ENCODE measurements at places on chromosomes 11 and 22.

- no peak for DNase-seq
These were observed 112.8 kb upstream of the CADM1 start for GRCh38 chr11:115616971-115617370.

GRCh38 chr11:75603791-75604736 lies 42.0 kb downstream of the SERPINH1 start:
- no peak for DNase-seq

DNA sequence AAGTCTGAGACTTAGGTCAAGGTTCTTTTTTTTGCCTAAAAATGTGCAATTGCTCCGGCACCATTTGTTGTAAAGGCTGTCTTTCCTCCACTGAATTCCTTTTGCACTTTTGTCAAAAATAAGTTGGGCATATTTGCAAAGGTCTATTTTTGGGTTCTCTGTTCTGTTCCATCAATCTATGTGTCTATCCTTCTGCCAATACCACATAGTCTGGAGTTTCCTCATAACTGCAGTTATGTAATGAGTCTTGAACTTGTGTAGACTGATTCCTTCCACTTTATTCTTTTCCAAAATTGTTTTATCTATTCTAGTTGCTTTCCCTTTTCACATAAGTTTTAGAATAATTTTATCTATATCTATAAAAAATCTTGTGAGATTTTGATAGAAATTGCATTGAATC lies 6.7 kb downstream of the KCNJ5 start:
- DNase-seq: no peak

GRCh38 chr11:60016881-60017280 lies at the start of gene OOSP4B:
Gene OOSP4B, plus strand, starts transcription at chr11:60017181.
- no peak for DNase-seq

GRCh38 chr11:78399136-78399535 lies 18.5 kb downstream of the GAB2 start:
- DNase-seq: no peak

- DNase-seq: no peak
These were observed 41.2 kb upstream of the SLC36A4 start for GRCh38 chr11:93238956-93239355.

DNA sequence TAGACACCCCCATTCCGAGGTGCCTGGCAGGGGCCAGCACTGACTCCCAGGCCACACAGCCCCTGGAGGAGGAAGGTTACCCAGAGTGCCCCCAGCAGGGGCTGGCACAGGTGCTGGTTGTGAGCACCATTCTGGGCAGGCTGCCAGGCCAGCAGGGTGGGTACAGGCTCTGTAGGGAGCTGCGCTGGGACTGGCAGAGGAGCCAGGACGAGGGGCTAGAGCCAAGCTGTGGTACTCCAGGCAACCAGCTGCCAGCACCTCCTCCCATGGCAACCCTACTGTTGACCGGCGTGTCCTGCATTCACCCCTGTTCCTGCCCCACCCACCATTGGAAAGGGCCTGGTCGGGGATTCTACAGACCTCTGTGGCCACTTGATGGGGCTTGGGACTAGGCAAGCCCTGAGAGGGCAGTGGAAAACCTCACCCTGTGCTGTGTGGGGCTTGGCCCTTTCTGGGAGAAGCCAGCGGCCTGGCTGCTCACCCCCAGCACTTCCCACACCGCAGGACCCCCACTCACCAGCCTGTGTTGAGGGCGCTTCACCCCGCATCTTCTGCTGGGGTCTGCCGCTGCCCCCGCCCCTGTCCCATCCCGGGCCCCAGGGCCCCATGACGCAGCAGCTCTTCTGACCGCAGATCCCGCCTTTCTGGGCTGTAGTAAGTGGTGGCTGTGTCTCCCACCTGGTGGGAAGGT lies 1.9 kb downstream of the CLDN5 start:
- DNase-seq: no peak

GRCh38 chr11:41536021-41536568 lies 76.6 kb upstream of the LRRC4C start:
- no peak for DNase-seq

DNA sequence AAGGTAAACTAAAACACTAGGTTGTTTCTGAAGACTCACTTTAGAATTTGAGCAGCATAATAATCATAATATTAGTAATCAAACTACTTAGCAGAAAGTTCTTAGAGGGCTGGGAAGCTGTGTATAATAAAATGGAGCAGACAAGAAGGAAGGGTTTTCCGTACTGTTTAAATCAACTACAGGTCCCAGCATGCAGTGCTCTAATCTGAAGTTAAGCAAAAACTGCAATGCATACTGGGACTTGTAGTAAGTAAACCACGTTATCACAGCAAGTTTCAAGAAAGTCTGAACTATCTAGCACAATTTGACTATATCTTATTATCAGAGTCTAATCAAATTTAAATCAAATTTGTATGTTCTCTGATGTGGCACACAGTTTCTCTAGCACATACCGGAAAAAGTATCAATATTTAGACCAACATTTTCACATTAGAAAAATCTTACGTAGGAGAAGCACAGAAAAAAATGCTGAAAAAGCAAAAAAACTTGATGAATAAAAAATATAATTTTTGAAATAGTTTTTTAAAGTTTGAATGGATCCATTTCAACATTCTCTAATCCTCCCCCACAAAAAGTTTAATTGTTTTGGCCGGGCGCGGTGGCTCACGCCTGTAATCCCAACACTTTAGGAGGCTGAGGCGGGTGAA lies 8.2 kb downstream of the PHF21A start:
- DNase-seq: no peak

DNA sequence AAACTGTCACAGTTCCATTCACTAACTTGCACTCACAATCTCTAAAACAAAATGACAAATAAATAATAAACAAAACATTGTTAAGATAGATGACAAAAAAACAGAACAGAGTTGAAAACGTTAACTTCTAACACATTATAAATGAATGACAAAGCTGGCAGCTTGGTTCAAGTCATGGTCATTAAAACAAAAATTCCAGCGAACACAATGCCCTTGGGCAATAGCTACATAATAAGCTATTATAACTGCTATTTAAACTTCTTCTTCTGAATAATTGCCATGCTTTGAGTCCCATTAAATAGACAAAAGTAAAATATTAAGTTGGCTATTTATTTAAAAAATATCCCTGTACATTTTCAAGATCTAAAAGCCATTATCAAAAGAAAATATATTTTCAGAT lies 54.7 kb downstream of the PICALM start:
- no peak for DNase-seq

DNA sequence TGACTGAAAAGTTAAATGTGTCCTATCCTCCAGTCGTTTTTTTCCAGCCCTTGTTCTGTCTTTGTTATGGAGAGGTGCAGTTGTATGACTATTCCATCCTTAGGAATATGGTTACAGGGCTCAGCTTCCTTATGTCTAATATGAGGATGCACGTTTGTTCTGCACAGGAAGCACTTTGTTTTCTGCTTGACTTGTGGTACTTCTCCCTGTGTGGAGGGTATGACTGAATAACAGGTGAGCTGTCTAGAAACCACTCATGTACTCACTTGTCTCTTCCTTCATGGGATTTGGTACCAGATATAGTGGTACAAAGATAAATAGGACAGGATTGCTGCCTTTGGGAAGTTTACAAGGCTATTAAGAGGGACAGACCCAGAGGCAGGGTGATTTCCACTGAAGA lies 17.4 kb downstream of the CABIN1 start:
- DNase-seq: no peak

DNA sequence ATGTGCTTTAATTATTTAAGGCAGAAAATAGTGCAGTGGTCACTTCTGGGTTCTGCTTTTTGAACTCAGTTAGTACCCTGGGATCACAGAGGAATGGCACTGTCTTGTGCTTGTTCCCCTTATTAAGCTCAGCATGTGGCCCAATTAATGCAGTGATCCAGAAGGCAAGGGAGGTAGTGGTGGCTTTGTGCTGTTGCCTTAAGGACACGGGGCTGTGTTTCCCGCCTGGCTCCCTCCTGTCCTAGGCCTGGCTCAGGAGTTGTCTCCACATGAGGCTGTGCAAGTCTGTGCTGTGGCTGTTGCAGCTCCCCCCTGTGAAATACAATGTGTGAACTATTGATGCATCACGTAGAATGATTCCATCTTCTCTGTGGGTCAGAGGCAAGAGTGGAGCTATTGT lies 49.2 kb upstream of the CABP7 start:
- DNase-seq: no peak

DNA sequence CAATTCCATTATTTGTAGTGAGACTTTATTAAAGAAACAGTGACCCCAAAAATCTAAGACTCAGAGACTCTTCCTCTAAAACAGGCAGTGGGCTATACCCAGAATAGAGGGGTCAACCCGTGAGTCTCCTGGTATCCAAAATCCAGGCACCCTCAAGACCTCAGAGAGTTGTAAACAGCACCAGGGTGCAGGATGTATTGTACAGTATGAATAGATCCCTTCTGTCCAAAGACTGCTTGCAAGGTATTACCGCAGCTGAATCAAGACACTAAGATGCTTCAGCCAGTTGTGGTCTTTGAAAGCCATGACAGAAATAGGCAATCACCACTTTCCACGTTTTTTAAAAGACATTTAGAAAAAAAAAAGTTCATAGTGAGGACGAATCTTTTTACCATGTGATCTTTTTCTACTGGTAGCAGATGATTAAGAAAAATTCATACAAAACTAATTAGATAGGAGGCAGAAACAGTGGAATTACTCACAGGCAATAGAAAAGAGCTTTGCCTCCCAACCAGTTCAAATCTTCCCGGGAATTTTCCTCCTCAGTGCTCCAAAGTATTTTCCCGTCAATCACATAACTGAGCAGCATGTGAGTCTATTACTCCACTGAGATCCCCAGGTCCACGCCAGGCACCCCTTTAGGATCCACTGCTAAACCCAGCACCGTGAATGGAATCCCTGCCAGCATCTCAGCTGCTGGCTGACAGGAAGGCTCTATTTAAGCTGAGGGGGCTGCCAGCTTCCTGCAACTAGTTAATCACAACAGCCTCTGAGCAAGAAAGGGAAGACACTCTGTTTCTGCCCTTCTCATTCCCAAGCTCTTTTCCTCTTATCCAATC lies 113.1 kb downstream of the ETS1 start:
- DNase-seq: no peak

DNA sequence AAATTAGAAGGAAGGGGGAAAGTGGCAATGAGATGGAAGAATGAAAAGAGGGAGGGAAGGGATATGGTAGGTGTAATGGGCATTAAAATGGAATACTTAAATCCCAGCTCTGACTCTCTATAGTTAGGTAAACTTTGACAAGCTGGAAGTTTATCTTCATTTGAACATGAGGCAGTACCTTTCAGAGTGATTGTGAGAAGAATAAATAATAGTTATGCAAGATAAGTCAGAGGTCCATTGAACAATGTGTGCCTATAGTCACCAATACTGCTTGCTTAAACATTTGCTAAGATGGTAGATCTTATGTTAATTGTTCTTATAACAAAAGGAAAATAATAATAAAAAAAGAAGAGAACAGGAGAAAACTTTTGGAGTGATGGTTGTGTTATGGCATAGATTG lies 545.8 kb upstream of the CCDC90B start:
- DNase-seq: no peak

- DNase-seq: no peak
These were observed 20.2 kb upstream of the BRSK2 start for GRCh38 chr11:1369371-1370005.

DNA sequence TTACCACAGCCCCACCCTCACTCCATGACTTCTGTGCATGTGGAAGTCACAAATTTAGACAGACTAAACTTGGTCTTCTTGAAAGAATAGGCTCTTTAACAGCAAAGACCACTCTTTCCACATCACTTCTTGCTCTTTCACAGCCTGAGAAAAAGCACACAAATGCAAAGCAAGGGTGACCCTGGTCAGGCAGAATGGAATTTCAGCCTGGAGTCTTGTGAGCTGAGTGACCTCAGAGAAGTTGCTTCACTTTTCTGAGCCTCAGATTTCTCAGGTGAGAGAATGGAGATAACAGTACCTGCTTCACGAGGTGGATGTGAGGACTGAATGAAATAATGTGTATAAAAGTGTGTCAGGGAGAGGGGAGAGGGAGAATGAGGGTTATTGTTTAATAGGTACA lies 26.8 kb upstream of the LIPT2 start:
- no peak for DNase-seq

All from mesothelial cell of epicardium (in vitro differentiated cells).